Activated T-helper 1 cell treated with anti-CD3 and anti-CD28 coated beads, Interleukin-2, amount 50 U/mL, for 16 hours (primary cell): ENCODE measurements at places on chromosomes 2 and 18.

DNA sequence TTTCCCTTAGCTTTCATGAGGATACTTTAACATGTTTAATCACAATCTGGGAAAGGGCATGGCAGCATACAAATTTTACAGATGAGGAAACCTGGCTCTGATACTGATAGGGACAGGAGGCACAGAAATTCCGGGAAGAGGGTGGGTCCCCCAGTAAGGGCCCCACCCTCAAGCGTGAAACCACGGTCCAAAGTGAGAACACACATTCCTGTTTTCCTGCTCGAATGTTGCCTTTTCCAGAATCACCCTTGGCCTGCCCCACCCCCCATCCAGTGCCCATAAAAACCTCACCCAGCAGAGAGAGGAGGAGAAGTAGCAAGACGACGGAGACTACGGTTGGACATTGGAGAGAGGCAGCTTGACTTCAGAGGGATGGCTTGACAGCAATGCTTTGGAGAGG is 98.2 kb downstream of the HIBCH start:
- no peak for DNase-seq

GRCh38 chr18:63203497-63203896 is 116.1 kb downstream of the BCL2 start:
- no peak for DNase-seq

- no peak for DNase-seq
Measured at GRCh38 chr2:26325851-26326250, 20.1 kb upstream of the SELENOI start.

GRCh38 chr18:75691483-75691882 is 264.0 kb upstream of the SMIM21 start:
- DNase-seq, result no peak

GRCh38 chr2:232204457-232204931 is 174.1 kb upstream of the ALPP start:
- DNase-seq, result no peak

DNA sequence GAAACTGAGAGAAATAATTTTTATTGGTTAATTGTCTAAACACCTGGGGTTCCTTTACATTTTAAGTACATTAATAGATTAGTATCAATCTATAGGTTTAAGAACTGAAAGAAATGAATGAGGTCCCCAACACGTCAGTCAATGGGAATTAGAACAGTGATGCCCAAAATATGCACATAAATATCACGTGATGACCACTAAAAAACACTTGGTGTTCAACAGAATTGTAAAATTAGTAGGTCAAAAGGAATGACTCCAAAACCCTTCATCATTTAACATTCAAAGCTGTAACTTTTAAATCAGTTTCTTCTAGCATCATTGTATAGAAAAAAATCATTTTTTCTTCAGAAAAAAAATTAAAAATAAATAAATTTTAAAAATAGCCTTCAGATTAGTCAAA is 140.9 kb downstream of the SLC8A1 start:
- DNase-seq, result no peak

DNA sequence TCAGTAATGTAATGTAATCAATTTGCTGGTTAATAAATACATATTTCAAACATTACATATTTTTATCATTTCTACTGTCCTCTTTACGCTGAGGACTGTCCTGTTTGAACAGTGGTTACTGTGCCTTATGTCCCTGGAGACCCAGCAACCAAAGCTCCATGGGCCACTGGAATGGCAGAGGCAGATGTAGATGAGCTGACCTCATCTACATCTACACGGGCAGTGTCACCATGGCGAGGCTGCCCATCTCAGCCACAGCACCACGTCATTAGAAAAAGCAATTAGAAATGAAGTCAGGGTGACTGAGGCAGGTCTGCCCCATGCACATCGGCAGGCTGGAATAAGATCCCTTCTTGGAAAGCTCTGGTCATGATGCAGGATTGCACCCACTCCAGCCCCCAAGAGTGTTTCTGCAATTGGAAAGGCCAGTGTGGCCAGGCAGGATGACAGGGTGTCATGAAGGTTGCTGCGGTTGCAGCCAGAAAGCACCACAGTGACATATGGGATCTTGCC is 237.5 kb downstream of the NDUFA10 start:
- no peak for DNase-seq

GRCh38 chr2:219918254-219918653 is 290.8 kb downstream of the SLC4A3 start:
- DNase-seq, result no peak

DNA sequence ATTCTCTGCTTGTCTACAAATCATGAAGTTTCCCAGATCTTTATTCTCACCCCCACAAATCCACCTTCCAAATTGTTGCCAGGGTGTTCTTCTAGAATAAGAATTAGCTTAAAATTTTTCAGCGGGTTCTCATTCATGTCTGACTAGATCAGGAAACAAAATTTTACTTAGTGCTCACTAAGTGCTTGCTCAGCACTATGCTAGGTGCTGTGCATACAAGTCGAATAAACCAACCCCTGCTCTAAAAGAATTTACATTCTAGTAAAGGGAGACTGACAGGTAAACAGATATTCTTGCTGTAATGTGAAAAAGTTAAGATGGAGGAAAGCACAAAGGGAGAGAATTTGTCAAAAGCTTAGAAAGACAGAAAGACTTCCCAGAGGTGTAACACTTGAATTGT is 2.4 kb upstream of the FSIP2 start:
- no peak for DNase-seq

- DNase-seq, result no peak
Measured at GRCh38 chr2:44075541-44075940, 79.8 kb upstream of the LRPPRC start.

DNA sequence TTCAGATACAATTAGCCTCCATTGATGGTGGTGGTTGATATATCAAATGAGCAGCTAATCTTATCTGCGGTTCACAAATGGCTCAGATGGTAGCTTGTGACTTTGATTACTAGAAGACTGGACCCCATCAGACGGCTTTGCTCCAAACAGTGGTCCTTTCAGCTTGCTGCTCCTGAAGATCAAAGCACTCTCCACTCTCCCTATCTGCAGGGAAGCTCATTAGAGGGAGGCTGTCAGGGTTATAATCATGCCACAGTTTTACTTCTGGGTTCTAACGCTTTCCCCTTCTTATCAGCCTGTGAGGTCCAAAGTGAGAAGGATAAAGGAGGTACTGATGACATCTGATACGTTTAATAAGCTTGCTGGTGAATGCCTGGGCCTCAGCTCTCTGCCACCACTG is 247.1 kb upstream of the NT5C1B start:
- DNase-seq, result no peak

DNA sequence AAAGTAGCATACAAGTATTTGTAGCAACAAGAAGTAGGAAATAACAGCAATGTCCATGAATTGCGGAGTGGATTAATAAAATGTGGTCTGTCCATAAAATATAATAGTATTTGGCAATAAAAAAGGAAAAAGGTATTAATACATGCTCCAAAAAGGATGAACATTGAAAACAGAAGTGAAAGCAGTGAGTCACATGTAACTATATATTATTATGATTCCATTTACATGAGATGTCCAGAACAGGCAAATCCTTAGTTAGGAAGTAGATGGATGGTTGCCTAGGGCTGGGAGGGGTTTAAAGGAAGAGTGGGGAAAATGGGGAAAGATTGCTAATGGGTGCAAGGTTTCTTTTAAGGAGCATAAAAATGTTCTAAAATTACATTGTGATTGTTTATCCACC is 44.5 kb downstream of the CCDC74A start:
- no peak for DNase-seq

- no peak for DNase-seq
Measured at GRCh38 chr2:207150284-207150683, 15.5 kb downstream of the KLF7 start.

DNA sequence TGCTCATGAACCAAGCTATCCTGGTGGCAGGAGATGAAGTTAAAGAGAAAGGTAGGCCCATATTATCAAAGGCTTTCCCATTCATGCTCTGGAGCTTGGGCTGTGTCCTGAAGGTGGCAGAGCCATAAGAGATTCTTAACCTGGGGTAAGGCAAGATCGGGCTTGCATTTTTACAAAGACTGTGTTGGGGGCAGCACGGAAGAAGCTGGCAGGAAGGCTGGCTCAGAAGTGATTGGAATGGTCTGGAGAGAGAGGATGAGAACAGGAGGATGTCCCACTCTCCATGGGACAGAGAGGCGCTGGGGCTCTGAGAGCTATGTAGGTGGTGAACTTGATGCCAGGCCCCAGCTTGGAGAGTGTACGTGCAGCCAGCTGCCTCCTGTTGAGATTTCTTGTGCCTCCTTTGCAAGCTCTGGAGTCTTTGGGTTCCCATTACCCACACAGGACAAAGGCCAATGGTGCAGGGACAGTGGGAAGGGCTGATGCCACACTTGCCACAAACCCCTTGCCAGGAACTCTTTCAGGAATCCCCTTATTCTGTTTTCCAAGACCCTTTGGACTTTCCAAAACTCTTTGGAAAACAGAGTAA is 40.6 kb upstream of the FZD5 start:
- DNase-seq, result no peak

DNA sequence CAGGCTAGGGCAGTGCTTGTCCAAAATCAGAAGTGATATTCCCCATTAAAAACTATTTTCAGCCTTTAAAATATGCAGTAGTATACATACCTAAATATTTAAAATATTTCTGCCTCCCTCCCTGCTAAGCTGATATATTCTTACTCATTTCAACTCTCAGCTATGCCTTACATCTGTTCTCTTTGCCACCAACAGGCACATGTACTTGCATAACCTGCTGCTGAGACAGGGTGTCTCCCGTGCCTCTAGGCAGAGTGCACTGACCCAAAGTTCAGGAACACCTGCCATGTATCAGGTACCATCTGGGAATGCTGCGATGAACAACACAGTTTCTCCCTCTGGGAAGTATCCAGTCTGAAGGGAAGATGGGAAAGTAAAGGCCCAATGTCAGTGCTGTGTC is 91.7 kb downstream of the STK39 start:
- DNase-seq, result no peak

DNA sequence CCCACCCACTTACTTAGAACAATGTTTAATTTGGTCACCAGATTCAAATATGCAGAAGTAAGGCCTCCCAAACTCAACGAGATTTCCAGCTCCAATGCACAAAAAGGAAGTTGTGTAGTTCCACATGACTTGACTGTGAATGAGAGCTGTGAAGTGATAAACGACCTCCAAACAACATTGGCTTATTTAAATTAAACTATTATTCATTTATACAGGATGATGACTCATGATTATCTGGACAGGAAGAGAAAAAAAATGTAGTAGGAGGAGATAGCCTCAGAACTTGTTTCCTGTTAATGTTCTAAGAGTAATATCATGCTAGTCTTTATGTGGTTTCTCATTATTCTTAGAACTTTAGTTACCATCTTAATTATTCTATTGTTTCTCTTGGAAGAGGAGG is 237.3 kb downstream of the C1D start:
- DNase-seq, result no peak

GRCh38 chr2:67650291-67651133 is 253.4 kb downstream of the ETAA1 start:
- no peak for DNase-seq

GRCh38 chr2:196900843-196901242 is 25.7 kb downstream of the PGAP1 start:
- DNase-seq, result no peak

DNA sequence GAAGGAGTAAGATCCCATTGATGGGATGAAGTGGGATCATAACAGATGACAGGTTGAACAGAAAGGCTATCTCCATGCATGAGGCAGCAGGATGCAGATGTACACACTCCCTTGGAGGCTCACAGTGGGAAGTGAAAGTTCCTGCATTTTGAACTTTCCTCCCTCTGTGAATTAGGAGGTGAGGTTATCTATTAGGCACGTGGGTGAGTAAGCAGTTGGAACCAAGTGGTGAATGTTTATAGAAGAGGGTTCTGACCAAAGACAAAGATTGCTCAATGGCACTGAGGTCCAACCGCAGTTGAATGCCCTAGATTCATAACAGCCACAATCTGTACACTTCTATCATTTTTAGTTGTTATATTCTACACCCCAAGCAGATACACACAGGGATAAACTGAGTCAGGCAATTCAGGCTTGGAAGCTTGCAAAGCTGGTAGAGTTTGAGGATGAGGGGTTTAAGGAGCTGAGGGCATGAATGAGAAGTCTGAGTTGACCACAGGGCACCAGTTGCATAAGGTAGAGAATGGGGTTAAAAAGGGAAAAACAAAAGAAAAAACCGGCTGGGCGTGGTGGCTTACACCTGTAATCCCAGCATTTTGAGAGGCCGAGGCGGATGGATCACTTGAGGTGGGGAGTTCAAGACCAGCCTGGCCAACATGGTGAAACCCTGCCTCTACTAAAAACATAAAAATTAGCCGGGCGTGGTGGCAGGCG is 7.1 kb upstream of the KCMF1 start:
- no peak for DNase-seq

DNA sequence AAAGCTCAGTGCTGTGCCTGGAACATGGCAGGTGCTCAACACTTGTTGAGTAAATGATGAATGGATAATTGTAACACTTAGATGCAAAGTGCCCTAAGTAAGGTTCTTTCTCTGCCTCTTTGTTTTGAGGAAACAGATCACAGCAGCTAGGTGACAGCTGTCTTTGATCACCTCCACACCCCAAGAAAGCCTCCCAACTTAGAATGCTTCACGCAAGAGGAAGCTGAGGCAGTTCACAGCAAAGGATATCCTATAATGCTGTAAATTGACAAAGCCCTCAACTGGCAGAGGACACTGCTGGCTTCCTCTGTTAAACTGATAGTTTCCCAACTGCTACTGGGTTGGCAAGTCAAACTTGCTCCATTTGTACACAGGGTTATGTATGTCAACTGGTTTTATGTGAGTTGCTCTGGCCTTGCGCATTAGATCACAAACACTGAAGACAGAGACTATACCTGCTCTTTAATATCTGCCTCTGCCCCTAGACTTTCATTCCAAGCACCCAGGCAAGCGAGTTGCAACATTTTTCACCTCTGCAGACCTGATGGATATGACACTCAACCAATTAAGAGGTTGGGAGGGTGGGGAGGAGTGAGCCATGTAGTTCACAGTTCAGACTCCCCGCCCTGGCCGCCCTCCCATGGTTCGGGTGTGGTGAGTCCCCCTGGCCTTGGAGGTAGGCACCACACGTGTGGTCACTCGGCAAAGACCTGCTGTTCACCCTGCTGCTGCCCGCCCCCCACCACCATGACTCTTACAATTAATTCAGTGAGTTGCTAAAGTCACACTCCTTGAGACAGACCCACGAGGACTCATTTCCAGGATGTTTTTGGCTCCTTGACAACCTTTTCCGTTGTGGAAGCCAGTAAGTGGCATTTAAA is 4.8 kb upstream of the MALL start:
- DNase-seq, result no peak

- no peak for DNase-seq
Measured at GRCh38 chr18:46166261-46166970, 62.2 kb downstream of the HAUS1 start.

DNA sequence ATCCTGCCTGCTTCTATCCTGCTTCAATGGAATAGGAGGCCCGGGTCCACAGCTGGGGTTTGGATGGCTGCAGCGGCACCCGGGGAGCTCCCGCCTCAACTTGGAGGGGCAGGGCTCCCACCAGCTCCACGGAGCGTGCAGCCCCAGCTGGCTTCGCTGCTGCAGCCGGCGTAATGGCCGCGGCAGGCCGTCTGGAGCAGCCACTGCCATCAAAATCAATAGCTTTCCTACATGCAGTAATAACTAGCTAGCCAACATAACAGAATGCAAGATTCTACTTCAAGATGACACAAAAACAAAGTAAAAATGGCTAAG is 154.2 kb upstream of the RMP24 start:
- DNase-seq, result no peak
